Stimulated activated CD8-positive, alpha-beta memory T cell treated with anti-CD3 and anti-CD28 coated beads, Interleukin-2, amount 100 ng/mL, for 1 hour (primary cell): ENCODE measurements at places on chromosomes 5 and 9.

DNA sequence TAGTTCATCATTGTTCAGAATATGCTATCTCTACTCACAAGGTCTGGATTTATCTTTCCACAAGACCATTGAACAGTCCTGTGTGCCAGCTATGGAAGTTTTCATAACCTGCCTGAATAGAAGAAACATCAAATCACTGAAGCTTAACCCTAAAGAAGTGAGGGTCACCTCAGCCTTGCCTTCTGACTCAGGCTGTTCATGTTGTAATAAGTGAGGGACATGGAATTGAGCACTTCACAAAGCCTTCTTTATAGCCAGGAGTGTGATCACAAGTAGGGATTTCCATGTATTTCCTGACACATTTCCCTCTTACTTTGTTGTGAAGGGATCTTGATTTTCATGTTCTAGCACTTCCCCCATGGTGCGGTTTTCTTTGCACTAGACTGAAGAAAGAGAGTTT lies 577.5 kb upstream of the WWC1 start:
- DNase-seq = no peak

- no peak for DNase-seq
Observed at GRCh38 chr5:1359713-1360112, 14.8 kb upstream of the CLPTM1L start.

DNA sequence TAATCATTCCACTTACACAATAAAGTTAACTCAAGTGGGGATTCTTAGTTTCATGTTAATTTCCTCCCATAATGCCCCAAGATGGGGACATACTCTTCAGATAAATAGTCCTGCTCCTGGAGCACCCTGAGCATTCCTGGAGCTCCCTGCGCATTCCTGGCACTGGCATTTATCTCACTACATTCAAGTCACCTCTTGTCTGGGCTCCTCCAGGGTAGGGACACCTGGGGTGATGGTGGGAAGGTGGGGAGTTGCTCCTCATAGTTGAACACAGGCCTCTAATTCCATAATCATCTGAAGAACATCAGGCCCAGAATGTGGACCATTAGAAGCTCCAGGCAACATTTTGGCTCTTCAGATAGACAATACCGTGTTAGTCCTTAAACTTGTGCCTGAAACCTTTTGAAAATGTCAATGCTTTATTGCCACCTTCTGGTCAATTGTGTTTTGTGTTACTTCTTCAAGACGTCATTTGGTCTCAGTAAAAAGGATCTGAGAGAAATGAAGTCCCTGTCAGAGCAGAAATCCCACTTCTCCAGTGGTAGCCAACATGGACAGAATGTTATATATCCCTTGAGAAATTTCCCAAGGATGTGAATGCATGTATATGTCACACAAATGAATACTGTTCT lies 14.2 kb upstream of the AGGF1 start:
- DNase-seq = no peak

- DNase-seq = no peak
Observed at GRCh38 chr5:57437976-57438805, 44.4 kb downstream of the ACTBL2 start.

- no peak for DNase-seq
Observed at GRCh38 chr5:129945028-129945427, 40.8 kb downstream of the CHSY3 start.

DNA sequence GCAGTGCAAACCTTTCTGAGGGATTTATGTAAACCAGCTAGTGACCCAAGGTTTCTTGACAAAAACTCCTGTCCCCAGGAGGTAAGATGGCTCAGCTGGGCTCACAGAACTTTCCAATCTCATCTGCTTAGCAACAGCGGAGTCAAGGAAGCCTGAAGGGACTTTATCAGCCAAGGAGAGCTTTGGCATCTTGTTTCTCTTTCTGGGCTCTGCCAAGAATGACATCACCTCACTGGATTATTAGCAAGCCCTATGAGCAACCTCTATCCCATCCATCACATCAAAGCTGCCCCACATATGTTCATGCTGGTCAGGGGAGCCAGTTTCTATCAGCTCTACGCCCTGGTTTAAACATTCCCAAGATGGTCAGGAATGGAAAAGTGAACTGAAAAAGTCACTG lies 461.3 kb downstream of the ENC1 start:
- DNase-seq = no peak
